ENCODE measurements at places on chromosomes 3 and 15. TPM values are rescaled to one million over a fixed set of nuclear protein-coding genes. Genes with fewer than 3 reads are reported as not detected.

Gene IMPG2
- total RNA-seq = not detected

DNA sequence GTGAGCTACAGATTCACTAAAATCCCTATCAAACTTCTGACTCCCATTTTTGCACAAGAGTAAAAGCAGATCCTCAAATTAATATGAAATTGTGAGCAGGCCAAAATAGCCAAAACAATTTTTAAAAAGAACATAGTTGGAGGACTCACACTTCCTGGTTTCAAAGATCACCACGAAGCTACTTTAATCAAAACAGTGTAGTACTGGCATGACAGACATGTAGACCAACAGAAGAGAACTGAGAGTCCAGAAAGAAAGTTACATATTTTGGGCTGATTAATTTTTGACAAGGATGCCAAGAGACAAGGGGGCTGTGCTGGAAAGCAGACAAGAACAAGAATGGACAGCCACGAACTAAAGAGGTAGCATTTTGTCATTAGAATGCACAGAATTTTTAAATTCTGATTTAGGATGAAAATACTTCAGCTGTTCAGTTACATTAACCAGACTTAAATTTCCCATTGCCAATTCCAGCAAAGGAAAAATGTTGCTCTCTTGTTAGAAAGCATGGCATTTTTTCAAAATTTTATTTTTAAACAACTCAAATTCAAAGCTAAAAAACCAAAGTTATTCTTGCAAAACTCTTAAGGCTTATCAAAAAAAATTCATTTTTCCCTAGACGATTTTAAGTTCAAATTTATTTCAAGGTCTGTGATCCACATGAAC, 14.0 kb downstream of the RYK start:
- DNase-seq = no peak

DNA sequence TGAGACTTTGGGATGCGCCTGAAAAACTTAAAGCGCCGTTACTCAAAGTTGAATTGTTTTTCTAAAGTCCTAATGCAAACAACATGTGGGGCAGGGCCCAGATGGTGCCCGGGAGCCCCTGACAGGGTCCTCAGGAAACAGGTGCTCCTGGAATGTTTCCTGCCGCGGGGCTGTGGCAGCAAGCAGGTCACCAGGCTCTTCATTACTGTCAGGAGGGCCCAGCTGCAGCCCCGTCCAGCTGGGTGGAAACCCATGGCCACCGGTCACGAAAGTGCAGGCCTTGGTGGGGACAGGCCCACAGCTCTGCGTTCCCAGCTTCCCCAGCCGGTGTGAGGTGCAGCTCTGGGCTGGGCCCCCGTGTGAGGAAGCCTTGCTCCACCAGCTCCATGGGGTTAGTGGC, 63.9 kb upstream of the GATA2 start:
- no peak for DNase-seq

DNA sequence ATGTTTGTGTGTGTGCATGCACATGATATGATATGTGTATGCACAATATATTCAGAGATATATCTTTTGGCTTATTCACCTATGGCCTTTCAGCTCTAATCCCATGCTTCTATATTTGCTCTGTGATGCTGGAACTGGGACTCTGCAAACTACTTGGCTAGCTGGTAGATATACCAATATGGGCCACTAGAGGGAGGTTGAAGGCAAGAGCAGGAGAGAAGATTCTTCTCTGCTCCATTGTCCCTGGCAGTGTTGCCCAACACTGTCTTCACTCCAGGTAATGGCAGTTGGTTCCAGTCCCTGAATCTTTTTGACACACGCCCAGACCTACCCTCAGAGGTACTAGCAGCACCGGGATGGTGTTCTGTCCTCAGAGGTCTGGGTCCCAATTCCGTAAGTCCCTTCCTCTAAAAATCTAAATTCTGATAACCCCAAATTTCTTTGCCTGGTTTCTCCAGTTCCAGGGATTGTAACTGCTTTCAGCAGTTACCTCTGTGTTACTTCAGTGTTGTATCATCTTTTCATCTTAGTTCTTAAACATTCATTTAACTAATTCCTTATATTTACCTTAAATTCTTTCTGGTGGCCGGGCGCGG, 44.7 kb downstream of the GTPBP8 start:
- DNase-seq = peak; percentile 34

Gene KNL1
- 40.6 TPM for total RNA-seq

- DNase-seq = no peak
These were observed 7.1 kb upstream of the ACAD9 start for GRCh38 chr3:128872282-128872681.

Gene TRPM1
- 3.2 TPM for total RNA-seq

DNA sequence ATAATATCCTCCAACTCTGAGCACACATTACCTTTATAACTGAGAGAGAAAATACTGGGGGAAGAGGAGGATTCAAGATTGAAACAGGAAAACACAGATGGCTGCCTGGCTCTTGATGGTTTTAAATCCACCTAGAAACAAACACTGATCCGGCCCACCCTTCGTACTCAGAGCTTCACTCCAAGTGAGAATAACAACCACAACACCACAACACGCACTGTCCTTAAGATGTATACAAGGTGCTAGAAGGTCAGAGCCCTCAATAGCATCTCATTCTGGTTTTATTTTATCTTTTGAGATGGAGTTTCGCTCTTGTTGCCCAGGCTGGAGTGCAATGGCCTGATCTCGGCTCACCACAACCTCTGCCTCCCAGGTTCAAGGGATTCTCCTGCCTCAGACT, 9.9 kb downstream of the IP6K2 start:
- DNase-seq = no peak

- peak; percentile 57 for DNase-seq
These were observed 1.6 kb downstream of the BBX start for GRCh38 chr3:107524326-107524840.

- DNase-seq = no peak
These were observed 592.0 kb downstream of the ZNF385D start for GRCh38 chr3:21158861-21159542.

Gene NANOGP8
- total RNA-seq = 1.7 TPM

- peak; percentile 23 for DNase-seq
These were observed 54.2 kb upstream of the TMCO5A start for GRCh38 chr15:37880009-37880834.

DNA sequence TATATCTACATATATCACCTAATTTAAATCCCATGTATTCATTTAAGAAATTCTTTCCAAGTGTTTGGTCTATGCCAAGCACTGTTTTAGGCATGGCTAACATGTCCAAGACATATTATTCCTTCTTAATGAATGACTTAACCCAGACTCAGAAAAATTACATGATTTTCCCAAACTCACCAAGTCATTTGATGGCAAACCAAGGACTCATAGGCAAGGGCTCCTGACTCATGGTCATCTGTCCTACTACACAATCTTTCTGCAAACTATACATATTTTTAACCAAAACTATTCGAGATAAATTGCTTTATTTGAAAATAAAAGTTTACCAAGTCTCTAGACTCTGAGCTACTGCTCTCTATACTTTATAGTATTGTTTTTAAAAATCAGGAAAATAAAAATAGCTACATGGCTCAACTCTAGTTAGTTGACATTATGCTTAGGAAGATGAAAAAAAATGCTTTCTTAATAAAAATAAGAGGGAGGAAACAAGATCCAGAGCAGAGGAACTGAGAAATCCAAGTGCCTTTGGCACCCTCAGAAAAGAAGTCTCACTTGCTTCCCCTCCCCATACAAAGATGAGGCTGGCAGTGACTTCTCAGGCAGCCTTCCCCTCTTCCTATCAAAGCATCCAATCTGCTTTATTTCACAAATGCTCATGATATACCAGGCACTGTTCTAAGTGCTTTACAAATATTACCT, 182.2 kb downstream of the RSL24D1 start:
- no peak for DNase-seq

GRCh38 chr3:16912400-16913263, 27.9 kb downstream of the PLCL2 start:
- peak; percentile 84 for DNase-seq

Gene DLEC1
- not detected for total RNA-seq

GRCh38 chr15:79084308-79084968, 6.1 kb downstream of the RASGRF1 start:
- peak; percentile 81 for DNase-seq

GRCh38 chr3:149401926-149402310, 24.5 kb upstream of the TM4SF1 start:
- no peak for DNase-seq

Gene MOBP
- total RNA-seq = not detected

Gene ETV5
- total RNA-seq = 22.8 TPM

Gene STRIT1
- total RNA-seq = not detected

DNA sequence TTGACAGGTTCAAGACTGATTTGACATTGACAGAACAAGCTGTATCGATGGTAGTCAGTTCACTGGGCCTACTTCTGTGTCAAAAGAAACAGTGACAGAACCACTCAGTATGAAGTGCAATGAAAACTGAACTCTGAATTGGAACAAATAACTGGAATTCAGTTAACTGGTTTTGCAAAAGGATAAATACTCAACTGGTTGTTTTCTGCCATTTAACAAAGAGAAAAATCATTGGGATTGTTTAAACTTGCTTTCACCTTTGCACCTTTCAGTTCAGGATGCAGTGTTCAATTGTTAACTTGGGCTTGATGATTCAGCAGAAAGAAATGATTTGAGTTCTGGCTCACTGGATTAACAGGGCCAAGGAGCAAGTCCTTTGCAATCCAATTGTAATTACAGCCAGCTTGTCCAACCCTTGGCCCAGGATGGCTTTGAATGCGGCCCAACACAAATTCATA, 4.9 kb downstream of the BTD start:
- no peak for DNase-seq

GRCh38 chr3:162610261-162610660, 1113.7 kb downstream of the OTOL1 start:
- no peak for DNase-seq

DNA sequence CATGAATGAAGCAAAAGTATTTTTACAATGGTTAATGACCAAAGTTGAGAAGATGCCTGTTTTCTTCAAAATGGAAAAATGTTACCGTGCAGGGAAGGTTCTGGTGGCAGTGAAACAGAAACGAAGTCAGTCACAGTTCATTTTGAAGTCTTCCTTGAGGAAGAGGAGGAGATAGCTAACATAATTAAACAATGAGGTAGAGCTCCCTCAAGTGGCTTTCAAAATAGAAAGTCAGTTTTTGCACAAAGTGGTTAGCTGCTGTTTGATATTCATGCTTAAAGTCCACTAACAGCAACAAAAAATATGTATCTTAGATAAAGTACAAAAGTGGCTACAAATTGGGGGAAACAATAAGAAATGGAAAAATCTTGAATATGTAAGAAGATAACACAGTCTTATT, 87.3 kb downstream of the TFG start:
- peak; percentile 25 for DNase-seq

DNA sequence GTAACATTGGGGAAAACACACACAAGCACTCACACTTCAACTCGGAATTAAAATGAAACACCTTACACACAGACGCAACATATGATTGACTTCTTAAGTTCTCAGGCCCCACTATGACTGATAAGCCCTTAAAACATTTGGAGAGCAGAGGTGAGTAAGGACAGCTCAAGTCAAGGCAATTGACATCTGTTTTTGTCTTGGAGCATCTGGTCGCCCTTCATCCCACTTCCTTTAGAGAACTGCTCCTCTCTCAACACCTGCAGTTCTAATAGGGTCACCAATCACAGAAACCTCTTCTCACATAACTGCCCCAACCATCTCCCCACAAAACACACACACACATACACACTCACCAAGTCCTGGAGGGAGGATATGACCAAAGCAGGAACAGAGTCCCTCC, 43.4 kb downstream of the ERC2 start:
- no peak for DNase-seq

DNA sequence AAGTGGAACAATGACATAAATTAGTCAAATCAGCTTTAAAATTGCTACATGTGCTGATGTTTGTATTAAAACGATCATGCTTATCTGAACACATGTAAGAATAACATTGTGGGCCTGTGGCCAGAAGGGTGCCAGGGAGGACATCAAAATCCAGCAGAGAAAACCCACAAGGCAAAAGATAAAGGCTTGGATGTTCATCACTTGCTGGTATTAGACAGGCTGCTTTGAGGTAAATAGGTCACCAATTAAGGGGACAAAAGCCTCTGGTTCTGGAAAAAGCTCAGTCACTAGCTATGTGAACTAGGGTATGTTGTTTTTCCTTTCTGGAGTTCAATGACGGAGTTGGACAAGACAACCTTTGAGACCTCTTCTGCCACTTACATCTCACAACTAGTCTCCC, 74.4 kb upstream of the TMEM108 start:
- DNase-seq = no peak

Gene MCTP2
- total RNA-seq = not detected

Gene IGSF10
- 0.07 TPM for total RNA-seq

DNA sequence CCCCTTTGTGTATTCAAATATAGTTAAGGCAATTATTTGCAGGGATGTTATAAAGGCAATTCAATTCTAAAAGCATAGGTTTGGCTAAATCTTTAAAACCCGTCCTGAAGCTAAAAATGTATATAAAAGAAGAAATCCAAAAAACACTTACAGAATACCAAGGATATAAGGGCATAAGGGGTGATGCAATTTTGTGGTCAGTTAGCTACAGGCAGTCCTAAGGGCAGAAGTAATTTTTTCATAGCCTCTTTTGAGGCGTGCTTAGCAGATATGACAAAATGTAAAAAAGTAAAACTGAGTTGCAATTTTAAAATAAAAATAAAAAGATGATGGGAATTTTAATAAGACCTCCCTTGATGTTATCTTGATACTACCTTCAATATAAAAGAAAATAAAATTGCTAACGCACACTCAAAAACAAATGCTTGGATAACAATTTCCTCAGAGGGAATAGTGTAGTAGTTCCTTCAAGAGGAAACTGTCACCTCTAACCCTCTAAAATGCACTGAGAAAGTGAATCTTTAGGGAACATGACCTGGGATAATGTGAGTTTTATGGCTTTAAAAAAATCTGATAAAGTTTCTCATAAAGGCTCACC, 104.2 kb downstream of the MYH15 start:
- no peak for DNase-seq

- no peak for DNase-seq
These were observed 167.3 kb upstream of the THBS1 start for GRCh38 chr15:39413558-39413957.

Gene DPPA4
- total RNA-seq = not detected

DNA sequence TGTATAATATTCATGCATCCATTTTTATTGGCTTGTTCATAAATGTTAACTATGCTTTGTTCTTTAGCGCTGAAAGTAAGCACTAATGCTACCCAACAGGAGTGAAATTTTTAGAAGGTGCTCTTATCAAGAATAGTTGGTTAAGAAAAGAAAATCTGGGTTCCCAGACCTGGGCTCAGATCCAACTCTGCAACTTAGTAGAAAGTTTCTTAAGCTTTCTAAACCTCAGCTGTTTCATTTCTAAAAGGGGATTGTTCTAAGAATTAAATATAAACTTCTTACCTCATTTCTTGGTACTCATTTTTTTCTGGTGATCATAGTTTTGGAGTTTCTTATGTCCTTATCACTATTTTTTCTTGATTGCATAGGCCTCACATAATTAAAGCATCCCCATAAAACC, 12.1 kb downstream of the ARPP21 start:
- peak; percentile 19 for DNase-seq

DNA sequence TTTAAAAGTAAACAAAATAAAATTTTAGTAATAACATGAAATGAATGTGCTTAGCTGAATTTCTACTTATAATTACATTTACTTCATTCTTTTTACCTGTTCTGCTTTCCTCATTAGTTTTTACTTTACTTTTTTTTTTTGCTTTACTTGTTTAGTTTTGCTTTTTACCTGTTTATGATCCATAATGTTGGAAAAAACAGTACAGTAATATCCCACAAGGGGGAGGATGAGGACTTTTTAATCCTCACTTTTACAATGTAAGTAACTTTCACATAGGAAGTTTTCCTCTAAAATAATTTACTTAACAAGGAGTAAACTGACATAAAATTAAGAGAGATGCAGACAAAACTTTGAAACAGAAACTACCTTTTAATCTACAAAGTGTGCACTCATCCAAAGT, 268.7 kb downstream of the TBC1D5 start:
- DNase-seq = no peak

Data from G401 (cell line).